ENCODE measurements at places on chromosomes 5 and 9.
A peak's percentile ranks its signal among the peaks of the same experiment; 100 is the strongest.

- no peak for DNase-seq
These were observed 661 bp downstream of the NSMF start for GRCh38 chr9:137458194-137459151.

- DNase-seq = no peak
These were observed 550 bp downstream of the CORO2A start for GRCh38 chr9:98191671-98192502.

GRCh38 chr9:124767821-124768220 is 3.3 kb downstream of the NR6A1 start:
- DNase-seq = no peak

DNA sequence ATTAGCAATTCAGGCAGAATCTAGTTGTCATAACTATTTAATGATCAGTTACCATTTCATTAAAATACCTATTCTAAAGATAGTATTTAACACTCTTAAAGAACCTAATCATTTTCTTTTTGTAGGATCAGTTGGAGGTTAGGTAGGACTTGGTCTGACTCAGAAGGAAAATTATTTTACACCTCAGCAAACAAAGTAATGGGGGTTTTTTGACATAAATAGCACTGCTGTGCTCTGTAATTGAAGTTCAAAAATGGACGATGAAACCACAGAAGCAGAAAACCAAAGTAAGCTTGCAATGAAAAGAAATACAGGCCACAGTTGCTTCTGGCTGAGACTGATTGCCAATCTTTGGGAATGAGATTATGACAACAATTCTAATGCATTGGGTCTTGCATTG is 187.0 kb upstream of the TRPM3 start:
- DNase-seq = no peak

- DNase-seq = no peak
These were observed 365.2 kb downstream of the GADD45G start for GRCh38 chr9:89969881-89970639.

DNA sequence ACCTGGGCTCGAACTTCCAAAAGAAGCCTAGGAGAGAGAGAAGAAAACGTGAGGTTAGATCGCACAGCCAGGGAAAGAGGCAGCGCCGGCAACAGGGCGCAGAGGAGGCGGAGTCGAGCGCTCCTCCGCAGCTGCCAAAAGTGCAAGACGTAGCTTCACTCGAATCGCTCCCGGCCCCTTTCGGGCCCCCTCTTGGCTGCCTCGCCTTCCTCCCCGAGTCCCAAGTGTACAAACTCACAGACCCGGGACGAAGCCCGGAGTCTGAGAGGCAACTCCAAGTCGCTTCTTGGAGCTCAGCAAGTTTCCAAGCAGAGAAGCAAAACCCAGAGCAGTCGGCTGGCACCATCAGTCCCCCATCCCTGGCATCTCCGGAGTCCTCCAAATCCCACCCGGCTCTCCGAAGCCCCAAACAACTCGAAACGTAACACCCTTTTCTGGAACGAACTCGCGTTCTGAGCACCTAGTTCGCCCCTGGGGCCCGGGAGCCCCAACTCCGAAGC is 1.2 kb downstream of the MIER3 start:
- DNase-seq = peak; percentile 70

GRCh38 chr9:96483733-96484390 is 33.9 kb downstream of the HABP4 start:
- no peak for DNase-seq

DNA sequence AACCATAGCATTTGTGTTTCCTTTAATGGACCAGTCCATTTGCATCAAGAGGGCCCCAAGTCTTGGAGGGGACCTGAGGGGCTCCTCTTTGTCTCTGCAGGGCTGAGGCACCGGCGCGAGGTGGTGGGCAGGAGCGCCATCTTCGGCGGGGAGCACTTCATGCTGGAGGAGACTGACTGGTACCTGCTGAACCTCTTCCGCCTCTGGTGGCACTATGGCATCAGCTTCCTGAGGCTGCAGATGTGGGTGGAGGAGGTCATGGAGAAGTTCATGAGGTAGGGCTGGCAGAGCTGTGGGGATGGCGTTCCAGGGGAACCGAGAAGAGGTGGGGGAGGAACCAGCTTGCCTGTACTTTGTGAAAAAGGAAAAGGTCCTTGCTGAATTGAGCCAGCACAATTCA is 6.1 kb downstream of the PCYOX1L start:
- DNase-seq = peak; percentile 3

DNA sequence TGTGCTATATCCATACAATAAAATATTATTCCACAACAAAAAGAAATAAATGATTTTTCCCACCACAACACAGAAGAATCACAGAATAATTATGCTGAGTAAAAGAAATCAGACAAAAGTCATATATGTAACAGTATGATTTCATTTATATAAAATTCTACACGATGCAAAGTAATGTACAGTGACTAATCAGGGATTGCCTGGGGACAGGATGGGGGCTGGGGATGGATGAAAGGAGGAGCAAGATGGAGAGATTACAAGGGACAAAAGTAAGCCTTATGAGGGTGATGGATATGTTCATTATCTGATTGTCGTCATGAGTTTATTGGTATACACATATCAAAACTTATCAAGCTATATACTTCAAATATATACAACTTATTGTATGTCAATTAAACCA is 154.0 kb downstream of the FBN2 start:
- no peak for DNase-seq

DNA sequence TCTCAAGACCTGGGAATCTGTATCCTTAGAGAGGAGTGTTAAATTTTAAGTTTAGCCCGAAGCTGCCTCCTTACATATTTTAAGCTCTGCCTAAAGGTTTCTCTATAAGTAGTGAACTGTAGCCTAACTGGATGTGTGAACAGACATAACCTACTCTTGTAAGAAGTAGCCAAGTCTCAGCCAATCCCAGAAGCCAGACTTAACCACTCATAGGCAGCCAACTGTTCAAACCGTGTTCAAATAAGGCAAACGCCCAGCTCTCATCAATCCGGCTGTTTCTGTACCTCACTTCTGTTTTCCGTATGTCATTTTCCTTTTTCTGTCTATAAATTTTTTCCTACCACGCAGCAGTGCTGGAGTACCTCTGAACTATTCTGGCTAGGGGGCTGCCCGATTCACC is 58.7 kb upstream of the HRH2 start:
- no peak for DNase-seq

- DNase-seq = no peak
These were observed 339.7 kb downstream of the RAB3C start for GRCh38 chr5:58922461-58923171.

GRCh38 chr5:127776477-127776876 is 73.3 kb downstream of the CCDC192 start:
- no peak for DNase-seq
